ENCODE measurements at places on chromosomes 7 and 10.
A peak's percentile ranks its signal among the peaks of the same experiment; 100 is the strongest.

- no peak for DNase-seq
Measured at GRCh38 chr10:125368146-125368545, 207.8 kb upstream of the CTBP2 start.

GRCh38 chr7:110336423-110336822, 754.5 kb upstream of the LRRN3 start:
- DNase-seq, result no peak

- no peak for DNase-seq
Measured at GRCh38 chr10:17053061-17053460, 76.5 kb downstream of the CUBN start.

DNA sequence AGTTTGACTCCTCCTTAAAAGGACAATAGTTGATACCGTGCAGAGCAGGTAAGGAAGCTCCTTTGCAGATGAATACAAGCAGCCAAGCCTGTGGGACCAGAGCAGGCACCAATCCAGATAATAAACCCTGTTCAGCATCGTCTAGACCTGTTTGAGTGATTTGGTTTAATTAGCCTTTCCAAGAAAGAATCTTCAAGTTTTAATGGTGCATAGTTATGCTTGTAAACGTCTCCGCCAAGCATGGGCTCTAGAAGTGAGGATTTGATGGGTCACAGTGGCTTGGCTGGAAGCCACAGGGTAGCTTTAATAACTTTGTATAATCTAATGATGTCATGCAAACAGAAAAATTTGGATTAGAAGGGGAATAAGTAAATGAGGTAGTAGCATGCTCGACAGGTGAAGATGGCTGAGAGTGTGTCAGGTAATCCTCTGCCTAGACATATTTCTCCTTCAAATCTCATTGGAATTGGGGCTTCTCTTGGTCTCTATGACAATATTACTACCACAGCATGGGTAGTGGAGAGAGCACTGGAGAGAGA, 188.4 kb downstream of the DYNC1I1 start:
- DNase-seq, result no peak

DNA sequence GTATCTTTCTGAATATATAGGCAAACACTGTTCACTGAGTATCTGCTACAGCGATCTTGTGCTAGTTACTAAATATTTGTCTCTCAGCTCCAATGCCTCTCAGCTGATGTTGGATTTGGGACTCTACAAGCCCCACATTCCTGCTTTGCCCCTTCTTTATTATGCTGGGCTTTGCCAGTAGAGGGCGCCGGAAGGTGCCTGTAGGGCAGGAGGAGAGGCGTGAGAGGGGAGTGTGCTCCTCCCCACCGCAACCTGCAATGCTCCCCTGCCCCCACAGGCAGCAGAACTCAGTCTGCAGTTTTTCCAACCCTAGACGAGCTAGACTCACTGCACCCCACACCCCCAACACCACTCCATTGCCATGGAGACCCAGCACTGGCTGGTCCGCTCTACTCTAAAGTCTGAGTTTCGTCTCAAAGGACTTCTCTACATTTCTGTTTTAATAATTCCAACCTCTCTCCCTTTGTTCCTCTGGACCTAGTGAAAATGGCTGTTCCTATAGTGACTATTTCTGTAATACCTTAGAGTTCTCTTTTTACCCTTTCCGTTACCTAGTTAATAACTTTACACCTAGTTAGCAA, 337.6 kb downstream of the CCSER2 start:
- peak; percentile 23 for DNase-seq

DNA sequence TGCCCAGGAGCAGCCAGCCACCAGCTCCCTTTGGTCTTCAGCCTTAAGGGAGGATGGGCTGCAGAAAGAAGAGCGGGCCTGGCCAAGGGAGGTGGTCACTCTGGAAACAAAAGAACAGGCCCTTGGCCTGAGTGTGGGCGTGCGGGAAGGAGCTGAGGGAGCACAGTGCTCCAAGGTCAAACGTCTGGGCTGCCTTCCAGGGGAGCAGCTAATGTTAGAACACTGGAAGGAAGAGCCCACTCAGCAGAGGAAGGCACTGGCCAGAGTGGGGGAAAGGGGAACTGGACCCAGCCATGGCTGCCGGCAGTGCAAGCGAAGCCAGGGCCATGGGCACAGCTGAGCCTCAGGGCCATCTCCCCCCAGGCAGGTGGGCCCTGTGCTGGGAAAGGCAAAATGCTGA, 42.7 kb downstream of the FAM53B start:
- DNase-seq, result no peak

GRCh38 chr10:102405632-102406031, 10.1 kb downstream of the NFKB2 start:
- DNase-seq, result no peak

DNA sequence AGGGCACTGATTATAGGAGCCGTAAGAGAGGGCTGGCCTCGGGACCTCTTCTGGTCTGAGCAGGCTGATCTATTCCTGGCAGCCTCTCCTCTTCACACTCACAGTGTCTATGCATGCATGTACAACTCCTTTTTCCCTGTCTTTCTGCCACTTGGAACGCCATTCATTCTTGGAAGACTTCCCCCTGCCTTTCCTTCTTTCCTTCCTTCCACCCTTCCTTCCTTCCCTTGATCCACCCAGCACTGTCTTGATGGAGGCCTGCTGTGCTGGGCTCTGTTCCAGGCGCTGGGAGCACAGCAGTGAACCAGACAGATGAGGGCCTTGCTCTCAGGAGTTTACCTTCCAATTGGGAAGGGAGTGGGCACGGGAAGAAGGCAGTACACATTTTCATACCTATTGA, 114.8 kb downstream of the SH3PXD2A start:
- no peak for DNase-seq

GRCh38 chr7:116918704-116919103, 34.6 kb upstream of the ST7 start:
- no peak for DNase-seq

- no peak for DNase-seq
Measured at GRCh38 chr7:128732521-128733277, 6.5 kb upstream of the CALU start.

- DNase-seq, result no peak
Measured at GRCh38 chr10:113997428-113997827, 46.2 kb upstream of the ADRB1 start.

- DNase-seq, result no peak
Measured at GRCh38 chr10:128734161-128734560, 607.9 kb upstream of the MKI67 start.

- peak; percentile 82 for DNase-seq
Measured at GRCh38 chr10:97081621-97082235, 104.0 kb downstream of the SLIT1 start.

DNA sequence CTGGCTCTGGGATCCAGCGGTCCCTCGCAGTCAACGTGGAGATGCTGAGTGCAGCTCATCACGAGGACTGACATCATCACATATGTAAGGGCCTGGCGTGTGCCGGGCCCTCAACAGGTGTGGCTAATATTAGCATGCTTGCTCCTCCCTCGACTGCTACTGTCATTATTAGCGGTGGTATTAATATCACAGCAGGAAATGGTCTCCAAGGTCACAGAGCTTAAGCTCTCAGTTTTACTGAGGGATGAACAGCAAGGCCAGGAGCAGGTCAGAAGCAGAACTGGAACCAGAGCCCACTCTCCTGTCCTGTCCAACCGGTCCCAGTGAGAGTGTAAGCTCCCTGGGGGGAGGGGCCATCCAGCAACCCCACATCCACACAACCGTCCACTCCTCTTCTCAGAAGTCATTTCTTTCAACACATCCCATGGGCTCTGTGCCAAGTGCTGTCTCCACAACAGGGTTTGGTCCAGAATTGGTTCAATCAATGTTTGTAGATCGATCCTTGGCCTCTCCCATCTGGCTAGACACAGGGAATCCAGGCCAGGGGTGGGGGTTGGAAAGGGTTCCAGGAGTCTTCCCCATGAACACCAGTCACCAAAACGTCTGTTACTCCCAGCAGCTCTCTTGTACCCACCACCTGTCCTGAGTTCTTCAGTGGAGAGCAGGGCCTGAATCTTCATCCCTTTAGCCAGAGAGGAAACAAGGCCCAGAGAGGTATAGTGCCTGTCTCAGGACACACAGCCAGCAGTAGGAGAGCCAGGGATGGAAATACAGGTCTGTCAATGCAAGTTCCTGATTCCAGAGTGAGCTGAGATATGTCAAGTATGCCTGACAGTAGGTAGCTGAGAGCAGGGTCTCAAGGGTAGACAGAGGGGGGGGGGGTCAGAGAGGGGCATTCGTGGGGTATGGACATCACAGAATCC, 45.3 kb upstream of the ZMIZ1 start:
- no peak for DNase-seq

DNA sequence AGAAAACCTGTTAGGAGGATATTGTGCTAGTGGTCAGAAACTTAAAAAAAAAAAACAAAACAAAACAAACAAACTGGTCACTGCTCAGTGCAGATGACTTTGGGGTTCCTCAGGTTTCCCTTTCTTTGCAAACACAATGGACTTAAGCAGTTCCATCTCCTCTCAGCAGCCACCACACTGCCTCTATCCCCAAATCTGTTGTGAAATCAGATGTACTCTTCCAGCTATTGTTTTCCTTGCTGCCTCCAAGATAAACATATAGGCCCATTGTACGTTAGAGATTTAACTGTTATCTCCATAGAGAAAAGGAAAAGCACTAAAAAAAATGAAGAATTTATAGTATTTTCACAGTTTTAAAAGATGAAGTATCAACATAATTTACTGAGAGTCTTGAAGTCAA, 147.1 kb downstream of the MPP7 start:
- DNase-seq, result no peak

DNA sequence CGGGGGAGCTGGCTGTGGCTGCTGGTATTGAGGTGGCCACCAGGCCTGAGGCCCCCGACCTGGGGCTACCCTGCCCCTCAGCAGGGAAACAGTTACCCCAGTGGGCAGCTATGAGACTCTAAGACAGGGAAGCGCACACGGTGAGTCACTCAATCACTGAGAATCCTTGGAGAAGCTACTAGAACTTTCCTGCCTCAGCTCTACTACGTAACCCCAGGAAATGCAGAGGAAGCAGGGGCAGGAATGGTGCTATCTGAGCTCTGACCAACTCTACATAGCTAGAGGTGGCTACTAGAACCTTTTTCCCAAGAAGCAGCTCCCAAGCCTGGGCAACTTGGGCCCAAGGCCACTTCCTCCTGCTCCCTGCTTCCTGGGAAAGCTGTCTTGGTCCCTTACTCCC, 11.8 kb downstream of the DNAJB12 start:
- no peak for DNase-seq

DNA sequence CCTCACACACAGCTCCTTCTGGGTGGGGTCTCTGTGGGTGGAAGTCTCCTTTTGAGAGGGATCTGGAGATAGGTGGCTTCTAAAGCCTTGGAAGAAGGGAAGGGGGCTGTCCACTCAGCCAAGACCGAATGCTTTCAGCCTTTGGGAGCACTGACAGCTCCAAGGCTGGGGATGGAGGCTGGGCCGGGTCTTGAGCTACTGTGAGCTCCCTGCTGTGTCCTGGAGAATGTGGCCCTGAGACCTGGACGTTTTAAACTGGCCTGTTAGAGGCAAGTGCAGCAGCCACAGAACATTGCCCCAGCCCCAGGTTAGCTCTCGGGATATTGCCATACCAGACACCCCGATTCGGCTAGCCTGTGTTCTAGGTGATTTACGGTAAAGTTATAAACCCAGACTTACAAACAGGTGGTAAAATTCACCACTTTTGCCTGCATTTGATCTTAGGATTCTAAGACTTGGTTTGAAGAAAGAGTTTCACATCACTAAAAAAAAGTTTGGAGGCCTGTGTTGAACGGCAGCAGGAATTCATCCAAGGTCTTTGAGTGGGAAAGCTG, 548.5 kb upstream of the FOXK1 start:
- no peak for DNase-seq

DNA sequence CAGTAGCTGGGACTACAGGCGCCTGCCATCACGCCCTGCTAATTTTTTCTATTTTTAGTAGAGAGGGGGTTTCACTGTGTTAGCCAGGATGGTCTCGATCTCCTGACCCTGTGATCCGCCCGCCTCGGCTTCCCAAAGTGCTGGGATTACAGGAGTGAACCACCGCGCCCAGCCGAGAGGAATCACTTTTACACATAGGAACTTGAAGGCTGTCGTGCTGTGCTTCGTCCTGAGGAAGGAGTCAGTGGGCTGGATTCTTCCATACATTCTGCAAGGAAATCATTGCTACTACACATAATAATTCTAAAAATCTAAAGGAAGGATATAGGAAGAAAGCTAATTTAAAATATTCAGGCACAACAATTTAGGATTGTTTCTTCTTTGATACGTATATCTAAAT, 48.8 kb upstream of the ZPBP start:
- DNase-seq, result no peak

- no peak for DNase-seq
Measured at GRCh38 chr7:139682136-139683013, 95.4 kb downstream of the HIPK2 start.

GRCh38 chr10:130809181-130809580, 502.3 kb downstream of the TCERG1L start:
- no peak for DNase-seq

DNA sequence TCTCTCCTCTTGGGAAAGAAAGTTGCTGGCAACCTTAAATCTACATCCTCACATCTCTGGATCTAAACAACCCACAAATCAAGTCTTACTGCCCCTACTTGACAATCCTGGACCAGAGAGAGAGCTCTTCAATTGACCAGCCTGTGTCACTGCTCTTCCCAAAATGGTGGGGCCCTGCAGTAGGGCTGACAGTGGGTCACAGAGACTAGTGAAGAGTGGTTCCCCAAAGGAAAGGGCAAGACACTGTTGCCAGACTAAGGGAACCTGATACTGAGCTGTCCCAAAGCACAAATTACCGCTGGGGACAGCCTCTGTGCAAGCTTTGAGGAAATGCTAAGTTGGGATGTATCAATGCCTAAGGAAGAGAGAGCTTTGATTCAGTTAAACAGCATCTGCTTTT, 4.5 kb upstream of the GPRIN2 start:
- no peak for DNase-seq

- no peak for DNase-seq
Measured at GRCh38 chr10:103550229-103550628, 56.7 kb downstream of the NEURL1 start.

GRCh38 chr10:98790817-98791216, 344.1 kb upstream of the HPS1 start:
- DNase-seq, result peak; percentile 23

GRCh38 chr10:107264742-107265141, 100.2 kb upstream of the SORCS1 start:
- DNase-seq, result no peak

Data from GM13977 (cell line).